ENCODE measurements at places on chromosomes 2 and 18. TPM values are rescaled to one million over a fixed set of nuclear protein-coding genes. Genes with fewer than 3 reads are reported as not detected.

The GALR1 gene
- total RNA-seq: 0.08 TPM

The CYS1 gene
- 3.8 TPM for total RNA-seq

DNA sequence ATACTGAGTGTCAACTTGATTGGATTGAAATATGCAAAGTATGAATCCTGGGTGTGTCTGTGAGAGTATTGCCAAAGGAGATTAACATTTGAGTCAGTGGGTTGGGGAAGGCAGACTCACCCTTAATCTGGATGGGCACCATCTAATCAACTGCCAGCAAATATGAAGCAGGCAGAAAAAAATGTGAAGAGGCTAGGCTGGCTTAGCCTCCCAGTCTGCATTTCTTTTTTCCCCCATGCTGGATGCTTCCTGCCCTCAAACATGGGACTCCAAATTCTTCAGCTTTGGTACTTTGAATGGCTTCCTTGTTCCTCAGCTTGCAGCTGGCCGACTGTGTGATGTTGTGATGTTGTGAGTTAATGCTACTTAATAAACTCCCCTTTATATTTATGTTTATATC lies 577.4 kb downstream of the CPS1 start:
- DNase-seq: no peak

GRCh38 chr2:9199716-9200632 lies 6.6 kb upstream of the ASAP2 start:
- DNase-seq: no peak

DNA sequence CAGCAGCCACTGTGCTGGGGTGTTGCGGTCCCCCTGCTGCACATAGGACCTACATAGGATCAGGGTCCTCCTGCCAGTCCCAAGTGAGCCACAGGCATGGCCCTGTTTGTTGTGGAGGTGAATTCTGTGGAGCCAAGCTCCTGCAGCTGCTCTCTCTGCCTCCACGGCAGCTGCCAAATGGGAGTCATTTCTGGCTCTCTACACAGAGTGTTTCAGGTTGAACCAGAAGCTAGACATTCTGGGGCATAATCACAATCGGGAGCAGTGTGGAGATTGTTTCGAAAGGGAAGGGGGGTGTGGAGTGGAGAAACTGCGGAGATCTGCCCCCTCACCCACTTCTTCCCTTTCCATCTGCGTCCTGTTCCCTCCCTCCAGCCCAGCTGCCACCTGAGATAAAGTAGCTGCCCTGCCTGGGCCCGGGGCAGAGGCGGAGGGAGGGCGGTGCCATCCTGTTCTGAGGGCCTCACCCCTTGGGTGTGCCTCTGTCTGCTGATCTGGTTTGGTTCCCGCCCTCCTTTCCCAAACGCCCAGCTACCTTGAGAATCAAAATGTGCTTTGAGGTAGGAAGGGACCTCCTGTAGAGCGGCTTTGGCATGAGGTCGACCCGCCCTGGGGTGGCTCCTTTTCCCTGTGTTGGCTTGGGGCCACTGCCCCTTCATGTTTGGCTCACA lies 139.4 kb downstream of the WDSUB1 start:
- no peak for DNase-seq

The LRP2 gene
- 0.30 TPM for total RNA-seq

The CCDC178 gene
- total RNA-seq: 0.27 TPM

DNA sequence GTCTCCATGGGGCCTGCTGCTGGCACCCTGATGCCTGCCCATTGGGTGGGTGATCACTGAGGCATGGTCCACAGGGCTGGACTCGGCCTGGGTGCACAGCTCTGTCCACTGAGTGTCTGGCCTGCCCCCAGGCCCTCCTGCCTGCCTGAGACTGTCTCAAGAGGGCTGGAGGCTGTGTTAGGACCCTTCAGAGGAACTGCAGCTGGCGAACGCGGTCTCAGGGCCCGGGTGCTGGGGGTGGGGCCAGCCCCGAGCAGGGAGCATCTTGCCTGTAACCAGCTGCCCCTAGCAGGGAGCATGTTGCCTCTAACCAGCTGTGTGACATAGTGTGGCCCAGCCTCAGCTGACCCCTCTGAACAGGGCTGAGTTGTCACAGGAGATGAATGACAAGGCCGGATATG lies 50.0 kb downstream of the TWIST2 start:
- no peak for DNase-seq
